Right cardiac atrium (tissue), 5 donors: ENCODE measurements at places on chromosomes 13 and 19.

DNA sequence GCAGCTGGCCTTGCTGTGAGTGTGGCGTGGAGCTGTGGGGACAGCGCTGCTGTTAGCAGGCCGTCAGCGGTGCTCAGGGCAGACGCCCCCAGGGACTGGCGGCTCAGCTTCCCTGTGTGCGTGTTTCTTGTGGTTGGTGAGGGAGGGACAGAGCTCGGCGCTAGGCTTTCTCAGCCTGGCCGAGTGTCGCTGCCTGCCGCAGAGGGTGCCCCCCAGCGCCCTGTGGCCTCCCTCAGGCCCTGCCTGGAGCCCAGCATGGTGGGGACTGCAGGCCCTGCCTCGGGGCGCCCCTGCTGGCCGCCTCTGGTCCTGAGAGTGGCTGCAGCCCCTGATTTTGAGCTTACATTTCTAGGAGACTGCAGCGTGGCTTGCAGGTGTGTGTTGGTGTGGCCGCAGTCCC lies 35.5 kb downstream of the DOT1L start:
- no peak for DNase-seq

DNA sequence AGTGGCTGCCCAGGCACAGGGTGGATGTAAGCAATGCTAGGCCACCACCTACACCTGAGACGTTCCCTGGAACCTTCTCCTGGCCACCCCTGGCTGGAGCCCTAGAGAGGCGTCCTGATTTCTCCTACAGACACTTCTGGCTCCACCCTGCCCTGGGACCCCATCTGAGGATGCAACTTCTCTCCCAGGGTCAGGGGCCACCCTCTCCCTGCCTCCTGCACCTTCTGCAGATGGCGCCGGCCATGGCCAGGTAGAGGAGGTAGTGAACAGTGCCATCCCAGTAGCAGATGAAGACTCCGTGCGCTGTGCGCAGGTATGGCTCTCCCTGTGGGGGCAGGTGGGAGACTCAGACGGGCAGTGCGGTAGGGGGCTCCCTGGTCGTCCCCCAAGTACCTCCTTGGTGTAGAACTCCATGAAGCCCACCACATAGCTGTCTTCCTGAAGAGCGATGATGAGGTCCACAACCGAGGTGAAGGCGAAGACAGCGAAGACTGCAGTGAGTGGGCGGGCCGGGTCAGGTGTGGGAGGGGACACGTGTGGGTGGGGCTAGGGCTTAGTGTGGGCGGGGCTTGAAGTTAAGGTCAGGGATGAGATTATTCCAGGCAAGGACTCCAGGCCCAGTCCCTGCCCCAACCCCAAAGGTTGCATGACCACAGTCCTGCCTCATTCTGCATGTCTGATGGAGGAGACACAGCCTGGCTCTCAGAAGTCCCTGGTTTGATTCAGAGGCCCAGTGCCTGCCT lies 3.0 kb downstream of the TM6SF2 start:
- no peak for DNase-seq

DNA sequence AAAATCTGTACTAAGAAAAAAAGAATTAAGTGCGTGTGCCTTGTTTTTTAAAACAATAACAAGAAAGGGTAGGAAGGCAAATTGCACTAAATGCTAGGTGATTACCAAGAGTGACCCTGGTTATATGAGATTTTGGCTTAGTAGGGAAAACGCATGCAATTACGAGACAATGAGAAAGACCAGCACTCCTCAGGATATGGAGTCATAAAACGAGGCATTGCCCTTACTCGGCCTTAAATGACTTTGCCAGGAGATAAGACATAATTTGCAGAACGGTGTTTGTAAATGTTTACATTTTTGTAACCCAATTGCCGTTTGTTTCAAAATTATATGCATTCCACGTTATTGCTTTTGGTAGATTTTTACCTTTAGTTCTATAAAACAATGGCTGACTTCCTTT lies 179.8 kb downstream of the RBM26 start:
- DNase-seq = no peak

- no peak for DNase-seq
Measured at GRCh38 chr19:10858204-10858828, 10.1 kb downstream of the C19orf38 start.

- peak; percentile 42 for DNase-seq
Measured at GRCh38 chr19:19654441-19654840, 9.0 kb downstream of the ATP13A1 start.

- DNase-seq = peak; percentile 59
Measured at GRCh38 chr19:2888731-2889224, 11.9 kb upstream of the ZNF57 start.

DNA sequence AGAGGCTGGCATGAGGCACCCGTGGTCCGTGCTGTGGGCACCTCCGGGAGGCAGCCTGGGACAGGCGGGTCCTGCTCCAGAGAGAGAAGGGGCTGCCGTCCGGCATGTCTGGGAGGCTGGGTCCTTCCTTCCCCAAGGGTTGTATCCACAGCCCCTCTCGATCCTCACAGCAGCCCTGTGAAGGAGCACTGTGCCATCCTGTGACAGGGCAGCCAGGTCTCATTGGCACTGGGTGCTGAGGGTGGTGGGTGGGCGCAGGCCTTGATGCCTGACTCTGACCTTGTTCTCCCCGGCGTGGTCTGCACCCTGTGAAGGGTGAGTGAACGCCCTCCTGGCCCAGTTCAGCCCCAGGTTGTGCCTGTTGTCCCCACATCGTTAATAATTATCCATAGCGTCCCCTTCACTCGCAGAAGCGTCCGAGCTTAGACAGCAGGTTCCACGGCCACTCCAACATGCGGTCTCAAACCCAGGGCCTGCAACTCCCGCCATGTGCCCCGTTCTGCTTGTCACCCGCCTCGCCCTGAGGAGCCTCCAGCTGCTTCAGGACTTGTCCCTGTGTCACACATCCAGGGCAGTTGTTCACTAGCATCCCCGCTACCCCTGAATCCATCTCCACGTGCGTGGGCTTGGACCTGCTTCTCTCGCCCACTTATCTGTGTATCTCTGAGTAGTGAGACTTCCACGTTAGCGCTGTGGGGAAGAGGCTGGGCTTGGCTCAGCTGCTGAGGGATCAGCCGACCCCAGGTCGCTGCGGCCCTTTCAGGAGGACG lies 10.6 kb downstream of the ATP11A start:
- no peak for DNase-seq

DNA sequence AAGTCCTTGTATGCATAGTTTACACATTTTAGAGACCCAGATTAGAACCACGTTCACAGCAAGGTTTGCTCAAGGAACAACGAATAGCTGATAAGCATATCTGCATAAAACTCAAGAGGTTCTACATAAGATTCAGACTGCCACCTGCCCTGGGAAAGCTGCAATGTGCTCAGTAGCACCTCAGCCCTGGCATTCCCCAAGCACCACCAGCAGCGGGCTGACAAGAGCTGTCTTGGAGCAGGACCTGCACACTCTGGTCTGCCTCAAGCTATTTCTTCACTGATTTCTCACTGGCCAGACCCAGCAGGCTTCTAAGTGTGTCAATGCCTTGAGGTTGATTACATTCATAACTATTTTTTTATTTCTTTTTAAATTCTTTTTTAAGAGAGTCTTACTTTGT lies 65.8 kb upstream of the UQCRFS1 start:
- no peak for DNase-seq

- no peak for DNase-seq
Measured at GRCh38 chr19:35596366-35596999, 10.5 kb downstream of the PMIS2 start.

DNA sequence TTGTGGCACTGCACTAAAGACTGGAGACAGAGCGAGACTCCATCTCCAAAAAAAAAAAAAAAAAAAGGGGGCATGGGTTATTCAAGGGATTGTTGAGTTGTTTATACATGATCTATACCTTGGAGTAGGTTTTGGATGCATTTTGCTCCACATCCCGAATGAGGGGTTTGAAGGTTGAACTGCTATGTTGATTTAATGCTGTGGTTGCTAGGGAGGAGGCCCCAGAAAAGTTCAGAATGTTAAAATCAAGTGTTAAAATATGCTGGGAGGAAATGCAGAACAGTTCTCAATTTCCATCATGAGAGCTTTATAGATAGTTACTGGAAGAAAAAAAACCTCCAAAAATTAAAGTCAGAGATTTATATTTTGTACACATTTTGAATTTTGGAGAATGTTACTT lies 116.5 kb downstream of the DNAJC15 start:
- no peak for DNase-seq

DNA sequence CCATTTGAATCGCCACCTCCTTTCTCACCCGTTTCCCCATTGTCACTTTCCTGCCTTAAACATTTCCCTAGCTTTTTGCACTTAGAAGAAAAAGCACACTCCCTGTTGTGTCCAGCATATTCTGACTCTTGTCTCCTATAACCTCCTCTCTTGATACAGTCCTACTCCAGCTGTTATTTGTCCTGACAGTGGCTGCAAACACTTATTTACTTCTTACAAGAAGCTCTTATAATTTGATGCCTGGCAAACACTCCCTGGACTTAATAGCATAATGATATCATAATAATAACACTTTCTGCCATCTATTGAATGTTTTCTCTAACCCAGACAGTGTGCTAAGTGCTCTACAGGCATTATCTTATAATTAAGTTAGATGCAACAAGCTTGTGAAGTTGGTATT lies 76.6 kb downstream of the DGKH start:
- DNase-seq = no peak

DNA sequence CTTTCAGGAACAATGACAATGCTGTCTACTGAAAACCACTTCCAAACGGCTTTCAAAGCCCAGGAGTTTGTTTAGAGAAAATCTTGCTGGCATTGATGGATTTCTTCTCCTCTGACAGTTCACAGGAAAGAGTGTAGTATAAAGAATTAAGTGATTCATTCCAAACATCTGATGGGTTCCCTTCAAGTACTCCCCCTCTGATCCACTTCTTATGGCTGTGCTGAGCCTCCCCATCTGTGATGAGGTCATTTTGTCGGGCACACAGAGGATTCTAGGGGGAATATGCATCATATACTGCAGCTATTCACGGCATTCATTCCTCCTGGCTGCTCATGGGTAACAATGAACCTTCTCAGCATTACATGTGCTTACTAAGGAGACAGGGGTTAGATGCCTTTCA lies 107.9 kb downstream of the RGCC start:
- DNase-seq = no peak

GRCh38 chr19:56603829-56604228 lies 8.7 kb downstream of the ZNF71 start:
- no peak for DNase-seq

- DNase-seq = peak; percentile 55
Measured at GRCh38 chr19:18789422-18789869, 1.7 kb downstream of the COMP start.

- DNase-seq = no peak
Measured at GRCh38 chr19:28619816-28620429, 593.0 kb downstream of the UQCRFS1 start.

DNA sequence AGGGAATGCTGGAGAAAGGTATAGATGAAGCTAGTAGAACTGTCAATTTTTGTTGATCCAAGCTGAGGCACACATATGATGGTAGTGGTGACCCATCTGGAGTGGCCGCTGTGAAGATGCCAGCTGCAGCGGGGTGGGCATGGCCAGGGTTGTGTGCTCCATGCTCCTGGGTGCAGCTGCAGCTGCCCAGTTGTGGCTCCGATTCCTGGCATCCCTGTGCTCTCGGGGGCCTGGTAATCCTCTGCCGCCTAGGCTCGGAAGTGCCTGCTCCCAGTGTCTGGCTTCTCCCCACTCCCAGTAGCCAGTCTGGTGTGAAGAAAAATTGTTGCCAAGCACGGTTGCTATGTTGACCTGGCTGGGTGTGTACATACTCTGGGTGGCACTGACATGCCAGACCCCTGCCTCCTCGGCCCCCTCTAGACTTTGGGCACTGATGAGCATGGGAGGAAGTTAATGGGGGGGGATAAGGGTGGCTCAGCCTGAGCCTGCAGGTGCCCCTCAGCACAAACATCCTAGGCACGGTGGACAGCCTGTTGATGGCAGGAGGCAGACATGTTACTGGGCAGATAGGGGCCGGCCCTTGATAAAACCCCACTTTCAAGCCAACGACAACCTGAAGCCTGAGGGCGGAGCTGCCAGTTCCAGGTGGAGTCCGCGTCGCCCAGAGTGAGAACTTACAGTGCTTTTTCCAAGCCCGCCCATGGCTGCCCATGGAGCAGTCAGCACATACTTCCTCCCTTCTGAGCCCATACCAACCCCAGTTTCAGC lies 1400.7 kb downstream of the PCDH9 start:
- no peak for DNase-seq

DNA sequence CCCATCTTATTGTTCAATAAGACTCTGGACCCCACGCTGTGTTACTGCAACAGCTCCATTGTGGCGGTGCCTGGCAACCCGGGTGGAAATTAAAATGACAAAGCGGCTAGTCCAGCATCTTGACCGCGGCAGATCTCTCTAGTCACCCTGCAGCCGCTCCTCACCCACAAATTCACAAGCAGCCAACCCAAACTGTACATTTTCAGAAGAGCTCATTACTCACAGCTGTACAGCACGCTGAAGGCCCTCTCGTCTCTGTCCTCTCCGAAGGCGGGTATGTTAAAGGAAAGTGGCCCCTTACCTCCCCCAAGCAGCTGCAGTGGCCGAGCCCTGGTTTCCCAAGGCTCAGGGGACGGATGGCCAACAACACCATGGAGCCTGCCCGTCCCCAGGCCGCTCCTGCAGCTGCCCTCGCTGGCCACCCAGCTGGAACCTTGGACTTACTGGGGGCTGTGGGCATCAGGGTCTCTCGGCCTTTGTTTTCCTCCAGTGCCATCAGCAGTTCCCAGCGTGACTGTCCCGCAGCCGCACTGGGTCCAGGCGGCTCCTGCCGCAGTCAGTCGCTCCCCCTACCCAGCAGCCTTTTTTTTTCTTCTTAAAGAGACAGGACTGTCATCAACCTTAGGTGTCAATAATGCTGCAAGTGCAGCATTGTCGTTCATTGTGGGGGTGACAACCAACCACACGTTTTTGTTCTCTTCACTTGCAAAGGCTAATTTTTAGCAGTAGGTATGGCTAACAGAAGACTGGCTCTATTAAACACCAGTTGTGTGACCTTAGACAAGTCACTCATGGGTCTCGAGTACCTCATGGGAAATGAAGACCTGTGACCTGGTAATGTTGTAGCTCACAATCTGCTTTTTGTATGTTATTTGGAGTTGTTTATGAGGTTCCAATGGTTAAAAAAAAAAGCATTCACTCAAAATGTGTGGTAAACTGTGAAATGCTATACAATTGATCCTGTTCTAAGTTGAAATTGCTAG lies at the start of gene SACS:
SACS (minus strand) TSS at position 532 of the 983 bp plus-strand sequence. CDS start 22,463 bp downstream, outside the sequence.
- peak; percentile 22 for DNase-seq

DNA sequence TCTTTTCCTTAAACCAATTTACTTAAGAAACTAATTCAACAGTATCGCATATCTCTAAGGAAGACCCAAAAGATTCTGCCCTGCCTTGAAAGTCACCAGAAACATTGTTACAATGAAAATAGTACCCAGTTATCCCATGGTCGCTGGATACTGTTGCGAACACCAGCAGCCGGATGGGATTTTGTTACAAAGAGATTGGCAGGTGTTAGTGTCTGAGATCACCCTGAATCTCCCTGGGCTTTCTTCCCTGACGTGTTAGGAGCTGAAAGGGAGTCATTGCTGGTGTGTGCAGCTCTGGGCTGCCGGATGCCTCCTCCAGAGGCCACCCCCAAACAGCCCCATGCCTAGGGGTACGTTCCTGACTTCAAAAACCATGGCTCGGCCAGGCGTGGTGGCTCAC lies 38.2 kb downstream of the PTPRS start:
- DNase-seq = no peak

DNA sequence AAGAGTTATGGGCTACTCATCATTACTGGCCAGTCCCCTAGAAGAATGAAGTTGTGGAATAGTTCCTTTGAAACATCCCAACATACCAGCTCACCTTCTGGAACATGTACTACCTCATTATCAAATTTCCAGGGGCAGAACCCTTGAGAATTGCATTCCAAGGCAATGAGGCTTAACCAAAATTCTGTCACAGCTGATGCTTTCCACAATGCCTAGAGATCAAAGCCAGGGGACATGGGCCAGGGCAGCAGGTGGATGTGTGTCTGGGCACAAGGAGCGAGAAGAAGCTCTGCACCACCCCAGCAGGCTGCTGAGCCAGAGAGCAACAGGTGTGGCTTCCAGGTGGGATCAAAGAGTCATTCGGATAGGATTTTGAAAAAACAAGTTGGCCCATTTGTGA lies 362.1 kb downstream of the EFNB2 start:
- no peak for DNase-seq
